Activated gamma-delta T cell treated with Interleukin-2 at 50 U/mL for 16 hours (primary cell): ENCODE measurements at places on chromosomes 4 and X.

DNA sequence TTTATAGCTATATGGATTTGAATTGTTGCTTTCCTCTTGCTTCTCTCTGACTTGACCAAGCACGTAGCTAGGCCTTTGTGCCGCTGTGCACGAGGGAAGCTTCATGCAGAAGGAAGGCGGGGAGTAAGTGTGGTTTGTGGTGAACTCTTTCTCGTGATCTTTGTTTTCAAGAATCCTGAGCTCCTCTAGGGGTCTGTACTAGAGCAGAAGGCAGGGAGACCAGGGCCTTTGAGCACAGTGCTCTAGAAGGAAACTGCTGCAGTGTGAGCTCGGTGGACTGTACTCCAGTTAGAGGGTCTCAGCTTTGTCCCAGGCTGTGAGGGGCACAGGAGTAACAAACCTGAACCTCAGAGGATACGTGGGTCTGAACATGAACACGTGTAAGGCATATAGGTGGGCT is 49.0 kb downstream of the AGA start:
- DNase-seq: peak; percentile 19

GRCh38 chr4:73011629-73011985 is 57.9 kb downstream of the COX18 start:
- no peak for DNase-seq

- DNase-seq: no peak
Observed at GRCh38 chr4:173318240-173318639, 15.9 kb downstream of the HMGB2 start.

DNA sequence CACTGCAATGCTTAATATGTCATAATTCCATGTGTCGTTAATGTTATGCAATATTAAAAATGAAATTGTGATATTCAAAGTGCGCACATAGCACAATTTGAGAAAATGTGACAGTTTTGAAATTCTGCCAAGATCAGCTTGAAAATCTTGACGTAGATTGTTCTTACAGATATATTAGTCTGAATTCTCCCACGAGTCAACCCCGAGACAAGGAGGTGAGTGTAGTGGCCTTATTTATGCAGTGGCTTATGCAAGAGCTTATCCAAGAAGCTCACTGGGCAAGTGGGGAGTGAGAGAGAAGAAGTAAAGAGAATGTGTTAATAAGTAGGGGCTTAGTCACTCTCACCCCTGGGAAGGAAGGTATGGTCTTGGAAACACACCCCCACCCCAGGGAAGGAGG is 286.1 kb upstream of the STS start:
- DNase-seq: no peak

- DNase-seq: no peak
Observed at GRCh38 chr4:97868097-97868496, 275.2 kb downstream of the STPG2 start.

GRCh38 chr4:163922302-163922701 is 427.8 kb downstream of the TMA16 start:
- DNase-seq: no peak

GRCh38 chr4:178602833-178603232 is 1160.6 kb upstream of the AGA start:
- no peak for DNase-seq
